ENCODE measurements at places on chromosomes 3 and 15.
A peak's percentile ranks its signal among the peaks of the same experiment; 100 is the strongest.

GRCh38 chr15:65377105-65377975 lies 462 bp downstream of the IGDCC3 start:
- no peak for DNase-seq

DNA sequence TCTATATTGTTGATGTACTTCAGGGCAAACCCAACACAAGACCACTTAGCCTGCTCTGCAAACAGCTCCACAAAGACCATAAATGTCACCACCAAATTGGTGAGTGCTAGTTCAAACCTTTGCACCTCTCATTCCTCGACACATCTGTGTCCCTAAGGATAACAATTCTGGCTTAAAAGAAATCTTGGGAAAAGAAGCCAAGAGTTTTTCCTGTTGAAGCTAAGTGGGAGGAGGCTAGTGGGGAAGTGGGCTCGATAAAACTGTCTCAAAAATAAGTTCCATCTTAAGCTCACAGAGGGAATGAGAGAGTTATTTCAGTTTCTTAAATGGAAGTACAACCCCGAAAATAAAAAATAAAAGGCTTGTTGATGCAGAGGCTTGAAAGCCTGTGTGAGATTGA lies 40.4 kb upstream of the PRICKLE2 start:
- DNase-seq = no peak

DNA sequence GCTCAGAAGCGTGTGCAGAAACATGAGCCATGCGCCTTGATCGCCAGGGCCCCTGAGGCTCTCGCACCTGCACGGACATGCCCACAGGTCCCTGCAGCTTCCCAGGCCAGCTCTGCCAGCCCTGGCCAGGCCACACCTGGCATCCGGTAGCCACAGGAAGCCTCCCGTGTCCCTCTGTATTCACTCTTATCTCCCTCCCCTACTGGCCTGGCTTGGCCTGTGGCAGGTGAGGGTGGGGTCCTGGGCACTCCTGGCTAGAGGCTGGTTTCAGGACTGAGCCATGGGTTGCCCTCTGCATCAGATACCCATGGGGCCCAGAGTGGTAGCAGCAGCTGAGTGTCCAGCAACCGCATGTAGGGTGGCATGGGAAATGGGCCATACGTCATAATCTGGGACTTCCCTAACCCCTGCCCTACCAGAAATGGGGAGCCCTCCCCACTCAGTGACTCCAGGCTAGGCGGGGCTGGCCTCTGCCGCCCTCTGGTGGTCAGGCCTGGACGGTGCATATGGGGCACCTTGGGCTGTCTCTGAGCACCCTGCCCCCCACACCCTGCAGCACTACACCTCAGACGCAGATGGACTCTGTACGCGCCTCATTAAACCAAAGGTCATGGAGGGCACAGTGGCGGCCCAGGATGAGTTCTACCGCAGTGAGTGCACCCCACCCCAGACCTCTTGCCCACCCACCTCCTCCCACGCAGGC lies 12.6 kb upstream of the LMAN1L start:
- DNase-seq = peak; percentile 93

DNA sequence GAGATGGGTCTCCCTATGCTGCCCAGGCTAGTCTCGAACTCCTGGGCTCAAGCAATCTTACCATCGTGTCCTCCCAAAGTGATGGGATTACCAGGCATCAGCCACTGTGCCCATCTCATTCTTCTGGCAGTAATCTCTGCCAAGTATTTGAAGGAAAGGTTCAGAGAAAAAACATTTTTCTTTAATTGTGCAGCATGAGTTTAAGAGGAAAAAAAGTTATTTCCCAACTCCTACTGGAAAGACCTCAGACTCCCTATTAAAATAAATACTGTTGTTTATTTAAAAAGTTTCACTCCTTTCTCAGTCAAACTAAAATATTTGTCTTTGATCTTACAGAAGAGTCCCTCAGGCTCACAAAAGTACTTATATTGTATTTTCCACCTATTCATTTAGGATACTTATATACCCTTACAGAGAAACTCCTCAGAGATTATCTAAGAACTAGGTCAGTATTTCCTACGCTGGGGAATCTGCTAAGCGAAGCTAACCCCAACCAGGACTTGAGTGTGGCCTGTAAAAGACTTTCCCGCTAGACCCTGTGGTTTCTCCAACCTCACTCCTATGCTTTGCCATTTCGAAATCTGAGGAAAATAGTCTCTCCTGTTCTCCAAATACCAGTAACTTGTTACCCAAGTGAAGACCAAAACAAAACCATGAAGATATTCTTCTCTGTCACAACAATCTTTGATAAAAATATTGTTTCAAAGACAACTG lies 28.7 kb downstream of the WWTR1 start:
- no peak for DNase-seq

GRCh38 chr3:48123346-48123745 lies 64.9 kb downstream of the CDC25A start:
- no peak for DNase-seq

DNA sequence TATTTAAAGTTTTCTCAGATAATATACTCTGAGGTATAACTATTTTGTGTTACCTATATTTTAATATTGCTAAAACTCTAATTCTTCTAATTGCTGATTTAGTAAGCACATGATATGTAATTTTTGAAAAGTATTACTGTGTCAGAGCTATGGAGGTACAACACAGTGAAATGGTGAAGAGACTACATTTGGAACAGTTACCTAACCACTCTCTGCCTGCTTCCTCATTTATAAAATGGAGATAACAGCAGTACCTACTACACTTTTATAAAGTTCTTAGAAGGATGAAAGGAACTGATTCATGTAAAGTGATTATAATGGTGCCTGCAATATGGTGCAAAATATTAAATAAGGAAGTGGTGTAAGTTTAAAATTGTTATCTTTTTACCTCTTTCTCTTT lies 16.3 kb upstream of the NEK10 start:
- no peak for DNase-seq

GRCh38 chr3:119743921-119744320 lies 38.0 kb upstream of the NR1I2 start:
- no peak for DNase-seq

GRCh38 chr3:46024131-46024530 lies 3.2 kb downstream of the XCR1 start:
- no peak for DNase-seq

DNA sequence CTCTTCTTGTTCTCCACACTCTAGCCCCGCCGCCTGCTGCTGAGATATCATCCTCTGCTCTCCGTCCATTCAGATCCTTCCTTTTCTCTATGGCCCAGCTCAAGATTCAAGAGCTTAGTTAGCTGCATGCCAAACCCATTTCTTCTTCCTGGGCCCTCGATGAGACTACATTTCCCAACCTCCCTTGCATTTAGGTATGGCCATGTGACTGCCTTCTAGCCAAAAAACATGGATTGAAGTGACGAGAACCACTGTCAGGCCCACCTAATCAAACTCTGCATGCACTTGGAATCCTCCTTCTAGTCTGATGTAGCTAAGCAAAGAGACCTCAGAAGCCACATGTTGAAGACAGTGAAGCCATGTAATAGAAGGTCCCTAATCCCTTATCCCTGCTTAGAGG lies 308.2 kb downstream of the VPS13C start:
- no peak for DNase-seq

GRCh38 chr3:53970661-53971060 lies 79.0 kb upstream of the SELENOK start:
- DNase-seq = no peak

GRCh38 chr3:71163198-71163918 lies 420.2 kb downstream of the FOXP1 start:
- no peak for DNase-seq

- no peak for DNase-seq
These were observed 40.9 kb downstream of the CRTC3 start for GRCh38 chr15:90570643-90571042.

- no peak for DNase-seq
These were observed 5.4 kb downstream of the TGFBR2 start for GRCh38 chr3:30611613-30612436.

DNA sequence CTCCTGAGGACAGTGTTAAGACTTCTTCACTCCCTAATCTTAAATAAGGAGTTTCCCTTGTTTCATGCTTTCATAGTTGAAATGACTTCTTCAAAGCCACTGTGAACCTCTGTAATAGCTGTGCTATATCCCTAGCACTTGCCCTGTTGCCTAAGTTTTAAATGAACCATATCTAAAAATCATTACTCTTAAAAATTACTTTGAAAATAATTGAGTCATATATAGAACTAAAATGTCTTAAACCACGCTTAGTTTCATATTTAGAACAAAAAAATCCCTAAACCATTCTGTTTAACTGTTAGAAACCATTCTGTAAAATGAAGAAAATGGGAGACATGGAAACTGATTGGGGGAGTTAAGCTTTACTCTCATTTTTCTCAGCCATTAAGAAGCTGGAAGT lies 29.8 kb downstream of the DNAJC19 start:
- no peak for DNase-seq
